ENCODE measurements at places on chromosomes 1 and 21.

DNA sequence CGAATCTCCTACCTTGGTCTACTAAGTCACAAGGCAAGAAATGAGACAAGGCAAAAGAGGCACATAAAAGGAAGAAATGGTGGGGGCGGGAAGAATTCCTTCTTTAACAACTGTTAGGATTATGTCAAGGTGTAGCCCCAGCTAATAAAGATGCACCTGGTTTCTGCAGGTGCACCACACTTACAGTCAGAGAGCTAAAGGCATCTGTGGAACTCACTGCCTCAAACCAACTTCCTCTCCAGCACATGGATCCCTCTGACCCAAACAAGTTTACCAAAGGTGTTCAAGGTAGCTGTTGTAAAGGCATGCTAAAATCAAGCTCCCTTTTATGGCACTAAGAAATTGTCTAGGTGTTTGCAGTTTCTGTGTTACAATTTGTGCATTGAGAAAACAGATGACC is 38.1 kb downstream of the TGFBR3 start:
- DNase-seq: no peak

- DNase-seq: no peak
These were observed 18.0 kb downstream of the ADGRB2 start for GRCh38 chr1:31745946-31746670.

- no peak for DNase-seq
These were observed 7.6 kb downstream of the COL16A1 start for GRCh38 chr1:31696242-31696641.

- no peak for DNase-seq
These were observed 718.8 kb upstream of the TMPRSS15 start for GRCh38 chr21:19122356-19122755.

- no peak for DNase-seq
These were observed 47.3 kb upstream of the CNN3 start for GRCh38 chr1:94974241-94974640.

GRCh38 chr21:44780137-44780502 is 21.5 kb downstream of the UBE2G2 start:
- no peak for DNase-seq

GRCh38 chr1:185488808-185489207 is 171.8 kb upstream of the IVNS1ABP start:
- no peak for DNase-seq

DNA sequence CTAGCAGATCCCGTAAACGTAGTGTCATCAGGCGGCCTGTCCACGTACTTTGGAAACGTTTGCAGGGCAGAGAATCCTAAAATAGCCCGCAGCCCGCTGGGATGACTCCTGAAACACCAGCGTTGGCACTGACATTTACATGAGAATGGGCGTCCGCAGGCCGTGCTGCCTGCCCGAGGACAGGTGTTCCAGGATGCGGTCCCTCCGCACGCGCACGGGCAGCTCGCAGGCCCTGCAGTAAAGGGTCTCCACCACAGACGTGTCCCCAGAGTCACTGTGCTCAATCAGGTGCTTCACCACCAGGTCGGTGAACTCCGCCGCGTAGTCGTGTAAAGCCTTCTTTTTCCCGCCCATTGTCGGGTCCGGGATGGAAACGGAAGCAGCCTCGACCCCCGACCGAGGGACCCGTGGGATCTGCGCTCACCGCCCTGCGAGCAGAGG is 5.8 kb upstream of the CCDC27 start:
- DNase-seq: no peak

DNA sequence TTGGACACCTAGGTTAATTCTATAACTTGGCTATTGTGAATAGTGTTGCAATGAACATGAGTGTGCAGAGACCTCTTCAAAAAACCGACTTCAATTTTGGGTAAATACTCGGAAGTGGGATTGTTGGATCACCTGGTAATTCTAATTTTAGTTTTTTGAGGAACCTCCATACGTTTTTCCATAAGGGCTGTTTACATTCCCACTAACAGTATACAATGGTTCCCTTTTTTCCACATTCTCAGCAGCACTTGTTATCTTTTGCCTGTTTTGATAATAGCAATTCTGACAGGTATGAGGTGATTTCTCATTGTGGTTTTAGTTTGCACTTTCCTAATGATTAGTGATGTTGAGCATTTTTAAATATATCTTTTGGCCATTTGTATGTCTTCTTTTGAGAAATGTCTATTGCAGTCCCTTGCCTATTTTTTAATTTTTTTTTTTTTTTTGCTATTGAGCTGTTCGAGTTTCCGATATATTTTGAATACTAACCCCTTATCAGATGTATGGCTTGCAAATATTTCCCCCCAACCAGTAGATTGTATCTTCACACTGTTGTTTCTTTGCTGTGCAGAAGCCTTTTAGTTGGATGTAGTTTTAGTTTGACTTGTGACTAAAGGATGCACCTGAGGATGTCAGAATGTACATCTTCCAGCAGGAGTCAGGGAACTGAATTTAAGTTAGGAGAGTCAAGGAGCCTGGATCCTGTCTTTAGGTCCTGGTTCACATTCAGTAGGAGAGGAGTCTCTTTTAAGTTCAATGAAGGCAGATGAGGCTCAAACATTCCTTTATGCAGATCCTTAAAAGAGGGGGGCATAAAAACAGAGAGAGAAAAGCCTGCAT is 120.0 kb downstream of the S1PR1 start:
- DNase-seq: no peak

GRCh38 chr21:44919913-44920693 is 596 bp downstream of the ITGB2 start:
- DNase-seq: peak; percentile 70

GRCh38 chr1:217542837-217543236 is 88.1 kb downstream of the GPATCH2 start:
- no peak for DNase-seq

DNA sequence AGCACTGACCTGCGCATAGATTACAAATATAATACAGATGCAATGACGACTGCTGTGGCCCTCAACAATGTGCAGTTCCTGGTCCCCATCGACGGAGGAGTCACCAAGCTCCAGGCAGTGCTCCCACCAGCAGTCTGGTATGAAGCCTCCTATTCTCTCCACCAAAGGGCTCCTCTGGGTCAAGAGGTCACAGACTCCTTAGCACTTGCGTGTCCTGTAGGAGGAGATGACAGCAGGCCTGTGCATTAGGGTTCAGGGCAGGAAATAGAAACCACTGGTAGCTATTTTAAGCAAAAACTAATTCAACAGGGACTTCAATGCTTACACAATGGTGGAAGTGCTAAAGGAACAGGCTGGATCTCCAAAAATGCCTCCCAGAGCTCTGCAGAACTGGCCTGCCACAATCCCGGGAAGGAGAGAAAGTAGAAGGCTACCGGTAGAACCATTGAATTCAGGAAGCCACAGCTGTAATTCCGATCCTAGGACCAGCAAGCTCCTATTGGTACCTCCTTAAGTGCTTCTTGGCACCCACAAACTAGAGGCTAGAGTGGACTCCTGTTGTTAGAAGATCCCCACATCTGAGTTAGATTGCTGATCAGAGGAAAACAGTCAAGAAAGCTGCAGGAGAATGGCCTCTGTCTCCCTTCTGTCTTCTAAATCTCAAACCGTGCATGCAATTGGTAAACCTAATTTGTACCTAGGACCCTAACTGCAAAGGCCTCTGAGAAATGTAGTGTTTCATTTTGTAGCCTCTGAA is 12.7 kb upstream of the DYNLT5 start:
- no peak for DNase-seq

- no peak for DNase-seq
These were observed 216.2 kb downstream of the SDCCAG8 start for GRCh38 chr1:243471754-243472745.

- no peak for DNase-seq
These were observed 5.3 kb downstream of the ATP2B4 start for GRCh38 chr1:203631946-203632345.

GRCh38 chr1:213568929-213569815 is 418.6 kb upstream of the PROX1 start:
- DNase-seq: no peak

- DNase-seq: no peak
These were observed 25.8 kb downstream of the IL6R start for GRCh38 chr1:154430903-154431302.

DNA sequence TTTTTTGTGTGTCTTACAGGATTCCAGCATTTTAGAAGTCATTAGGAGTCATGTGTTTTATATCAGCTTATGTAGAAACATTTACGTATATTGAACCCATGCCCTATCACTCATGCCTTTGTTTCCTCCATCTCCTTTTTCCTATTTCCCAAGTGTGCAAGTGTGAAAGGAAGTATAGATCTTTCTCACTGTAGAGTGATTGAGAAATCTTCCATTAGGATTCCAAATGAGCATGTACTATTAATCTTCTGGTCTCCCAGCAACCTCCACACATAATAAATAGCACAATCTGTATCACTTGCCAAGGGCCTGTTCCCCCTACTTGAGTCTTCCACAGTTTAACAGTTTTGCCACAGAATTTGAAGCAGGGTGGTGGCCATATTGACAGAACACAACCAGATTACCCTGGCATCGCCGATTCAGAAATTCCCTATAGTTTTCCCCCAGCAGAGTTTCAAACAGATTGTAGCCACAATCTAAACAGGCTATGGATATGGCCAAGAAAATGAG is 1052.8 kb downstream of the TTLL7 start:
- DNase-seq: no peak

DNA sequence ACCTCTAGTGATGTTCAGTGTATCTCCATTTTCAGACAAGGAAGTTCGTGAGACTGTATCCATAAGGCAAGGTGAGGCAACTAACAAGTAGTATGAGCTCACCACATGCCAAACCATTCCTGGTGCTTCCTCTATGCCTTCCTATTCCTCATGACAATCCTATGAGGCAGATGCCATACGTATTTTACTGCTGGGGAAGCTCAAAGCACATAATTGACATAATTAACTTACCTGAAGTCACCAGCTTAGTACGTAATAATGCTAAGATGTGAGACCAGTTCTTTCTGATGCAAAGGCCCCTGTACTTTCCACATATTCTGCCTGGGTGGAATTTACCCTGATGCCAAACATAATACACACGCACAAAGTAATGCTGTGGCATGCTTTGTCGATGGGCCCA is 83.6 kb upstream of the NFIA start:
- no peak for DNase-seq

- DNase-seq: no peak
These were observed 351.5 kb downstream of the PLPP3 start for GRCh38 chr1:56227886-56228285.

DNA sequence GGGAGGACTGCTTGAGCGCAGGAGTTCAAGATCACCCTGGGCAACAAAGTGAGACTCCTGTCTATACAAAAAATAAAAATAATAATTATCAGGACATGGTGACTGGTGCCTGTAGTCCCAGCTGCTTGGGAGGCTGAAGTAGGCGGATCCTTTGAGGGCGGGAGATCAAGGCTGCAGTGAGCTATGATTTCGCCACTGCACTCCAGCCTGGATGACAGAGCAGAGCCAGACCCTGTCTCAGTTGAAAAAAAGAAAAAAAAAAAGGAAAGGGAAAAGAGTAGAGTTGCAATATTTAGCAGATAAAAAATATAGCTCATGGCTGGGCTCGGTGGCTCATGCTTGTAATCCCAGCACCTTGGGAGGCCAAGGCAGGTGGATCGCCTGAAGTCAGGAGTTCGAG is 3.3 kb upstream of the S1PR1 start:
- no peak for DNase-seq

DNA sequence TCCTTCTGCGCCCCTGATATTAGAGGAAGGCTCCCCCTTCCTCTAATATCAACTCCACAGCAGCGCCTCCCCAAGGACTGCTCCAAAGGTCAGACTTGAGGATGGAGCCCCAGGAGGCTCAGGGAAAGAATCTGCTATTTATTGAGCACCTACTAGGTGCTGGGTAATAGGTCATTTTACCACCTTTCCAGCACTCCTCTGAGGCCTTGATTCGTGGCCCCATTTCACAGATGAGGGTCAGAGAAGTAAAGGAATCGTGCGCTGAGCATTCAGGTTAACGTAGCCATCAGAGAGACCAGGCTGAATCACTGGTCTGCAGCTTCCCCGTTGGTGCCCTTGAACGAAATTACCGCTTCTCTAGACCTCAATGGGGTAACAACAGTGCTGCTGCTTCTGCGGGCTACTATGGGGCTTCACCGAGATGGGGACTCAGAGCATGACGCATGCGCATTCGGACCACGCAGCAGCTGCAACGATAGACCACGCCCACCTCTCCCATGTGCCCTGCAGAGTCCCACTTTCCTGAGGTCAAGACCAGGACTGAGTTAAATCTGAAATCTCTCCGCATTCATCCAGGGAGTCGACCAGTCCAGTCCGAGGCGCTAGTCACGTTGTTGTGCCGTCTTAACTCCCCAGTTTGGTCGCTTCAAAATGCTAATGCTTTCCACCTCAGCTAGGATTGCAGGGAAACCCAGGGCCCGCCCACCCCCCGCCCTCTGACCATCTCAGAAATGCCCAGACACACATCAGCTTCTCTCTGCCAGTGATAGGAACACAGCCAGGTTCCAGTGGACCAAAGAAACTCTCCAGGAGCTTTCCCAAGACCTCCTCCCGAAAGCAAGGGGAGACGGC is 12.9 kb downstream of the CAMK2N1 start:
- no peak for DNase-seq

DNA sequence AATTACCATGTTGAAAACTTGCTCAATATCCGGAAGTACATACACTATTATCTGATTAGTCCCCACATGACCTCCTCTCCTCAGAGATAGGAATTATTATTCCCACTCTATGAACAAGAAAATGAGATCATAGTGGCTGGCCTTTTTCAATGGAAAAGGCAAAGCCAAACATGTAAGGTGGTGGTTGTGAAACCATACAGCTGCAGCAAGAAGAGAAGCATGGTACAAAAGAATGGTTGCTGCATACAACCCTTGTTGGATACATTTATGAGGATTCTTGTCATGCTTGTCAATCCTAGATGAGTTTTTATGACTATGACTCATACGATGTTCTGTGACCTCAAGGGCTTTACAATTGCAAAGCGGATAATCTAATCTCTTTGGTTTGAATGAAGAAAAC is 514.7 kb downstream of the PLPP3 start:
- DNase-seq: no peak

DNA sequence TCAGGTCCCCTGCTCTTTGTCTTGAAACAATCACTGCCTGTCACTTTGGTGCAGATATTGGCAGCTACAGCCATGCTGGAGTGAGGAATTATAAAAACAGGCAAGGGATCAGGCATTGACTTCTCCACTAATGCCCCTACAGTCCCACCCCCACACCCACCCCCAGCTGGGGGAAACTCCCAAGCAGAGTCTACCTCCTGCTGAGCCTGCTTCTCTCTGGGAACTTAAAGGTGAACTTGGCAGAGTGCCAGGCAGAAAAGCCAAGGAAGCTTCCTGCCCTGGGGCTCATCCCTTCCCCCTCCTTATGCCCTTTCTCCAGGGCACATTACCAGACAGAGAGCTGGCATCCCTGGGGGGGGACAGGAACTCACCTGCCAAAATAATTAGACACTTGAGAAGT is 6.7 kb downstream of the NCMAP start:
- DNase-seq: no peak

DNA sequence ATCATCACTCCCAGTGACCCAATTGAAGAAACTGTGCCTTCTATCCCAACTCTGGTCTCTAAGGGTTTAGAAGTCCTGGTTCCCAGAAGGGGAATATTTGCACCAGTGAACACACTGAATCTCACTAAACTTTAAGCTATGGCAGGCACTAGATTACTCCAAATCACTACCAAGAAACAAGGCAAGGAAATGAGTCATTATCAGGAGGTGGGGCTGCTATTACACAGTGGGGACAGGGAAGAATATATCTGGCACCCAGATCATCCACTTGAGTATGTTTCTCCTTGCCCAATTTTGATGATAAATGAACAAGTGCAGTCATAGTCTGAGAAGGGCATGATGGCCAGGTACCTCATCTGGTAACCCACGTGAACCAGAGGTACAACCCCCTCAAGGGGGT is 7.0 kb downstream of the MRPL9 start:
- DNase-seq: no peak

- no peak for DNase-seq
These were observed 48.3 kb upstream of the MTR start for GRCh38 chr1:236746785-236747184.

- no peak for DNase-seq
These were observed 125.0 kb upstream of the KCNK2 start for GRCh38 chr1:214957330-214958137.
